ENCODE measurements at places on chromosomes 3 and 15.

DNA sequence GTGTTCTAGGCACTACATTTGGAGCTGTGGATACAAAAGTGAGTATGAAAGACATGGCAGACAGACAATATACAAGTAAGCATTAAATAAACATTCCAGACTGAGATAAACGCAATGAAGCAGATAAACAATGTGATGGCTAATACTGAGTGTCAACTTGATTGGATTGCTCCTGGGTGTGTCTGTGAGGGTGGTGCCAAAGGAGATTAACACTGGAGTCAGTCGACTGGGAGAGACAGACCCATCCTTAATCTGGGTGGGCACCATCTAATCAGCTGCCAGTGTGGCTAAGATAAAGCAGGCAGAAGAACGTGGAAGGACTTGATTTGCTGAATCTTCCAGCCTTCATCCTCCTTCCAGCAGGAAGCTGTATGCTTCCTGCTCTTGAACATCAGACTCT is 77.2 kb downstream of the CADPS start:
- no peak for DNase-seq

- DNase-seq, result no peak
Observed at GRCh38 chr3:66796343-66796742, 201.8 kb upstream of the KBTBD8 start.

DNA sequence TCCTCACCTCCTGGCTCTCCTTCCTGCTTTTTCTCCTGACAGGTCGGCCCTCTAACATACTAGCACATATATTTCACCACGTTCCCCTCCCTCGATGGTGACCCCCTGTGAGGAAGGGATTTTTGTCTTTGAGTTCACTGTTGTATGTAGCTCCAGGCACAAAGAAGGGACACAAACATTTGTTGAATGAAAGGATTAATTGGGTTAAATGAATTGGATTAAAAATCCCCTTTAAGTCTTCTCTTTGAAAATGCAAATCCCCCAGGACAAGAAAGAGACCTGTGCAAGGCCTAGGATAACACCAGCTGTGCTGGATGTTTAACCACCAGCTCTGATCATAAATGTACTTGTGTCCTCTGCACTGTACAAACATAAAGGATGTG is 3.3 kb downstream of the CALML4 start:
- no peak for DNase-seq

DNA sequence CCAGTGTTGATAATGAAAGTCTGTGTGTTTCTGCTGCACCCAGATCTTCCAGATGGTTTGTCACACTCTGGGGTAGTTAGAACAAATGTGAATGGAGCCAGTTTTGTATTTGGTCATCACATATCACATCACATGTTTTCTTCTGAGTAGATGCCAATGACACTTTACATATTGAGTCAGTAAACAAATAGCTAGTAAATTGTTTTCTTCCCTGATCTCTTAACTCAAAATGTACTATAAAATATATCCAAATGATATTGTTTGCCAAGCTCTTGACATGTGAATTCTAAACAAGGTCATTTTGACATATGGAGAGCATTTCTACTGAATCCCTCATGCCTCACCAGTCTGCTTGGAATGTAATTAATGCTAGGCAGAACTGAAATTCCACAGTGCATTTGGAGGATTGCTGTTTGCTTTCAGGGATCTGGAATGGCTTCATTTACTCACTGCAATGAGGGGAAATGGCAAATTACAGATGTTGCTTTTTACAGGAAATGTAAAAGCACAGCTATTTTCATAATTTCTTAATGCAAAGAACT is 45.0 kb downstream of the PDHB start:
- no peak for DNase-seq

DNA sequence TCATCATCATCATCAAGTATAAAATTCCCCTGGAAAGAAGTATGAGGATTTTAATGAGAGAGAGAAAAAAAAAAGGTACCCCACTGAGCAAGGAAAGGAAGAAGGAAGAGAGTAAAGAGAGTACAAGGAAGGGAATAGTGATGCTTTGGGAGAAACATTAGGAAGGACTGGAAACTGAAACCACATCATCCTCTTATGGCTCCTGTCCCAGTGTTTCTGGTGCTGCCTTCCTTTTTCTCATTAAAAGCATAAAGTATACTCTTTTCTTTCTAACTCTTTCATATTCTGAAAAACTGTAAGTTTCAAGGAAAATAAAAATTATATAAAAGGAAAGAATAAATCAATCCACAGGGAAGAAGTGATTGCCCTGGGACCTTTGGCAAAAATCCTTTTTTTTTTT is 616.4 kb upstream of the CBLB start:
- DNase-seq, result no peak

DNA sequence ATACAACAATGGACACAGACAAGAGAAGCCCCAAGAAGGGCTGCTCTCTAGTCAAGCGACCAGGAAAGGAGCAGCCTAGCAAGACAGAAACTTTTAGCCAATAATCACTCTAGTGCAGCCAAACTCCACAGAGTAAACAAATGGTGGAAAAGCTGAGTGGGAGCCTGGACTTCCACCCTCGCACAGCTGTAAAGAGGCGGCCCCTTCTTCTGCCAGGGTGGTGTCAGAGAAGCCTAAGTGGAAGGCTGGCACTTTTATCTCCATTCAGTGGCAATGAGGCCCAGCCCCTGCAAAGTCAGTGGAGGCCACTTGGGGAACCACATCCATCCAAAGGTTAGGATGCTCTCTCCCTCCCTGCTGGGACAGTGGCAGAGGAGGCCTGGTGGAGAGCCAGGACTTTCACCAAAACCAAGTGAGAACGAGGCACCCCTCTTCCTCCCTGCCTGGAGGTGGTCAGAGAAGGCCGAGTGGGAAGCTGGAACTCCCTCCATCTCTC is 15.5 kb upstream of the TICRR start:
- DNase-seq, result no peak

DNA sequence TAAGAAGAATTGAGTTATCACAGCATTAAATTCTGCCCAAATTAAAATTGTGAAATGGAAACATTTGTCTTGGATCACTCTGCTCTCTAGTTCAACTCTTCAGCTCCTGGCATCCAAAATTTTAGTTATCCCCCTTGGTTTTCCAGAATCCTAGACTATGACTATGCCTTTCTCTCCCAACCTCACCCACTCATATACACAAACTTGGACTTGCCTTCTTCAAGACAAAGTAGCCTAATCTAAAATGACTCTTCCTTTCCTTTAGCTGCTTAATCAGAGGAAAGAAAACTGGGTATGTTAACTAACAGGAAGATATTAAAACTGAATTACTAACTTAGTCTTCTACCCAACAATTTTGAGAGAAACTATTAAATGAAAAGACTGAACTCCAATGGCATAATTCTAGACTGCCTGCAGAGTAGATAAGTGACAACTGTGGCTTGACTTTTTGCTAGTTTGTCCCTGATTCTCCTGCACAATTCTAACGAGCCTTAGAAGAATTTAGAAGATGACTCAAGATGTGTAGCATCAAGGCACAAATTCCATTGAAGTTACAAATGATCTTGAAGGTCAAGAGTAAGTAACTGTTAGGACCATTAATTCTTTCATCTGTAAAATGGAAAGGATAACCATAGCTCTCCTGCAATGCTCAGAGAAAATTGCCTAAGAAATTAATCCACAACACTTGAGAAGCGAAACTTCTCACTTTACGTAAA is 5.2 kb upstream of the GOLIM4 start:
- DNase-seq, result no peak

GRCh38 chr15:39608185-39609139 is 27.6 kb downstream of the THBS1 start:
- DNase-seq, result no peak

DNA sequence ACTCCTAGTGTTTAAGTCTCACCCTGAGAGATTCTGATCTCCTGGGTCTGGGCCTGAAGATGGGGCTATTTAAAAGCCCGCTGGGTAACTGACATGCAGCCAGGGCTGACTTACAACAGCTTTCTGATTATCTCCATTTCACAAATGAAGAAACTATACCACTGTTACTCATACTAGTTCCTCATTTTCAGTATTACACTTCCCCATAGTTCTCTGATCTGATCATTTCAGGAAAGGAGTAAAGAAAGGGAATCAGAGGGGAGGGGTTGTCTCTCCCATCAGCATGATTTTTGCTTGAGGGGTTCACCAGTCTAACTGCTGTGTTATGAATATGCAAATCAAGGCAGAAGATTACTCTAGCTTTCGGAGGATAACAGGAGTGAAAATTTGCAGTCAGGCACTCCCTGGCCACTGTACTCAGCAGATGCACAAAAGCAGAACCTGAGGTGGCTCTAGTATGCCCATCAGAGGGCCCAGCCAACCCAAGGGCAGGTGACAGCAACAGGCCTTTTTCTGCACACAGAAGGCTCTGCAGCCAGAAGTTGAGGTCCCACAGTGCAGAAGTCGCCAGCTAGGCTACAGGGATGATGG is 59.4 kb downstream of the DAPK2 start:
- peak; percentile 95 for DNase-seq

- DNase-seq, result peak; percentile 5
Observed at GRCh38 chr3:140219923-140220452, 285.0 kb downstream of the CLSTN2 start.

DNA sequence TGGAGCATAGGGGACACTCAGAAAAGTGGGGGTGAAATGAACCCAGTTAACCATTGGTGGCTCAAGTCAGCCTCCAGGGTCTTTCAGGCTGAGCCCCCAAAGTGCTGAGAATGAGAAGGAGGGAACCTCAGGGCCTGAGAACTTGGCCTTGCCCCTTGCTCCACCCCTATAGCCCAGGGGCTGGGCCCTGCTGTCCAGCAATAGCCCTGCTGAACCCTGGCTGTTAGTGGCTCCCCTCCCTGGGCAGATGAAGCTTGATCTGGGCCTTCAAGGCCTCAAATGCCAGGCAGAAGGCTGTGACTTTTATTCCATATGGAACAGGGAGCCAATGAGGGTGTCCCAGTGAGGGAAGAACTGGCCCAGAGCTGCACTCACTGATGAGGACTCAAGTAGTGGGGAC is 16.2 kb downstream of the ADAMTS7 start:
- DNase-seq, result no peak

DNA sequence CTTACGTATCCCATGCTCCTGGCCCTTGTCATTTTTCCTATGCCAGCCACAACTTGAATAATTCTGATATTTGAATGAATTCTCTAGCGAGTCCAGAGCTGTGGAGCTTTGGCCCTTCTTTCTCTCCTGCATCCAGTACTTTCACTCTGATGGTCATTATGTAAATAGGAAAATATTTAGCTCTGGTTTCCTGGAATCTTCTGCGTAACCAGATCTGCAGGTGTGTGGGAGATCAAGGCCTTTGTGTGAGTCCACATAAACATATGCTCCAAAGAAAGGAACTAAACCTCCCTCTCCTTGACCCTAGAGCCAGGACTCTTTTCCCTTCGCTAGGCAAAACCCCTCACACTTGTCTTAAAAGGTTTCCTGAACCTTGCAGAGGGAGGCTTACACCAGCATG is 132.5 kb upstream of the THBS1 start:
- no peak for DNase-seq

- no peak for DNase-seq
Observed at GRCh38 chr3:194961571-194961970, 275.9 kb downstream of the FAM43A start.

DNA sequence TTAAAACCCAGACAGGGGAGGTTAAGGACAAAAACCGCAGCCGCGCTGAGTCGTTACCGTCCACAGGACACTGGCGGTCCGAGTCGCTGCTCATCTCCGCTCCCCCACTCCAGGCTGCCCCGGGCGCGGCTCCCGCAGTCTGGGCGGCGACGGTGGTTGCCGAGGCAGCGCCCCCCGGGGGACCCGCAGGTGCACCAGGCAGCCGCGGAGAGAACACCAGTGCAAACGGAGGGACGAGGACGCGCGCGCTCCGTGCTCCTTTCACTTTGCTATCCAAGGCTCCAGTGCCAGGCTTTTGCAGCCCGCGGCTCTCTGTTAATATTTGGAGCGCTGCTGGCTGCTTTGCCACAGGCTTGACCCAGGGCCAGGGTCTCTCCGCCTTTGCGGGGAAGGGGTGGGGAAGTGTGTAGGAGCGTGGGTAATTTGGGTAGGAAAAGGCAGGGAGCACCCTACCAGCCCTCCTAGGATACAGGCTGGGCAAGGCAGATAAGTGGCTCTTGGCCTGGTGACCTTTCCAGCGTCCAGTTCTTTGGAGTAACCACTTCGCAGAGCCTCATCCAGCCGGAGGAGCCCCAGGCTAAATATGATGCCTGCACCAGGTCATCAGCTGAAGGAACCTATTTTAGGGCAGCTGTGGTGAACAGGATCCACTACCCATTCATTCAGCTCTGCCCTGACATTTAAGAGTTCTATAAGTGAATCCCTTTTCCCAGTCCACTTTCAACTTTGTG is at the start of gene GADL1:
Gene GADL1 (minus strand): TSS at position 141 of the 731 bp plus-strand sequence. CDS start 47 bp downstream, at position 94.
- DNase-seq, result no peak

DNA sequence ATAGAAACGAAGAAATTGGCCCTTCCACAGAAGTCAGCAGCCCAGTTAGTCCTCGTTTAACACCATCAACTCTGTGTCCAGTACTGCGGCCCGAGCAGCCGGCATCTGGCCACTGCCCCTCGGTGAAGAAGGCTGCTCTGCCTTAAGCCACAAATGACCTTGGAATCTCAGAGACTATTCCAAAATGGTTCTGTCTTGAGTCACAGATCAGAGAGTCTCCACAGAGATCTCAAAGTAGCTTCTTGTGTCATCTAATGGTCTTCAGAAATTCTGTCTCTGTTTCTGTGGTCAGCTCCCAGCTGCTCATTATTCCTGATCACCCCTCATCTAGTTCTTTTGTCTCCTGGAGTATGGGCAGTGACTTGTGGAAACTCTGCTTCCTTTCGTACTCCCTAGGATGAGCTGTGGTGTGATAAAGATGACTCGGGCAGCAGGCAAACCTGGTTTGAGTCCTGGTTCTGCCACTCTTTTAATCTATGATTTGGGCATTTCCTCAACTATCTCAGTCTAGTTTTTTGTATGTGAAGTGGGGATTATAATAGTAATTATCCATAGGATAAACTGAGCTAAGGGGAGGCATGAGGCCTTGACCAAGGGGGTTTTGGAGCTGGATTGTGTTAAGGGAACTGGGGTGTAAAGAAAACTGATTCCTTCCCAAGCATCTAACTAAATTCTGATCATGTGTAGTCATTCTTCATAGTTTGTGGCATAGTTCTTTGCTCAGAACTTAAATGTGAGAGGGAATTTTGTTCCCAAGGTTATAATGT is 22.6 kb downstream of the CRTC3 start:
- no peak for DNase-seq

DNA sequence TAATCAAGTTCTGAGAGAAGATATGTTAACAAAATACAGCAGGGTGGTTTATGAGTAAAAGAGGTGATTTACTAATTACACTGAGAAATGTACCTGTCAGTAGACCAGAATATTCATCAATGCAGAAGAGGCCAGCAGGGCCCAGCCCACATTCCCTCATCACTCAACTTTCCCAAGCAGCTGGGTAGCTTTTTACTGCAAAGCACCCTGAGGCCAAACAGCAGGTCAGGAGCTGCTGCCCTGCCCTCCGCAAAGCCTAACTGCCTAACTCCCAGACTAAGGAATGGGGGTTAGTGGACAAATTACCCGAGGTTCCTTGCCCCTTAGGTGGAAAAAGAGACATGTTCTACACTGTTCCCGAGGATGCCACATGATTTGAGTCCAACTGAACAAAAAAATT is 108.2 kb downstream of the TBL1XR1 start:
- no peak for DNase-seq
